ENCODE measurements at places on chromosomes 2 and 18. TPM values are rescaled to one million over a fixed set of nuclear protein-coding genes. Genes with fewer than 3 reads are reported as not detected.

- no peak for DNase-seq
Observed at GRCh38 chr2:122075381-122075780, 319.9 kb downstream of the TSN start.

GRCh38 chr2:36453652-36454051 is 98.1 kb downstream of the CRIM1 start:
- DNase-seq, result no peak

DNA sequence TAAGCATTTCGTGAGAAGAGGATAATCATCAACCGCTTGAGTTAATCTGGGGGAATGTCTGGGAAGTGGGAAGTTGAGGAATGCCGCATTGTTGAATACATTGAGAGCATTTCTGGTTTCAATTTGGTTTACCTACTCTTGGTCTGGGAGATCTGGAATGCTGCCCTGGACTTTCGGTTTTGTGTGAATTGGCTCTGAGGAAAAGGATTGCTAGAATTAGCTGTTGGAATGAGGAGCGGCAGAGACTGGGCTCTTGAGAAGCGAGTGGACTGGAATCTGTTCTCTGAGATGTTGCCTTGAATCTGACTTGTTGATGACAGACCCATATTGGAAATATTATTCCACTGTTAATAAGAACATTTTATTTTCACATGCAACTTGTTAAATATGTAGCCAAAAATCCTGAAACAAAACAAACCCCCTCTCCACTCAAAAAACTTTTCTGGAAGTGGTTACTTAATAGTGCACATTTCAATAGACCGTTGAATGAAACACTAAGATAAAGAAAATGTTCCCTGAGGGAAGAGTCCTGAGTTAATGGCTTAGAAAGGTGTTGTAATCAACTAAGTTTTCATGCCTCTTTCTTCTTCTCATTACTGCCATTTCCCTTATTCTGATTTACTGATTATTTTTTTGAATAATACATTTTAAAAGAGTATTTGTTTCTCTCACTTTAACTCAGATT is 50.8 kb downstream of the PTPRM start:
- DNase-seq, result no peak

GRCh38 chr2:88233216-88233615 is 63.1 kb downstream of the THNSL2 start:
- DNase-seq, result no peak

DNA sequence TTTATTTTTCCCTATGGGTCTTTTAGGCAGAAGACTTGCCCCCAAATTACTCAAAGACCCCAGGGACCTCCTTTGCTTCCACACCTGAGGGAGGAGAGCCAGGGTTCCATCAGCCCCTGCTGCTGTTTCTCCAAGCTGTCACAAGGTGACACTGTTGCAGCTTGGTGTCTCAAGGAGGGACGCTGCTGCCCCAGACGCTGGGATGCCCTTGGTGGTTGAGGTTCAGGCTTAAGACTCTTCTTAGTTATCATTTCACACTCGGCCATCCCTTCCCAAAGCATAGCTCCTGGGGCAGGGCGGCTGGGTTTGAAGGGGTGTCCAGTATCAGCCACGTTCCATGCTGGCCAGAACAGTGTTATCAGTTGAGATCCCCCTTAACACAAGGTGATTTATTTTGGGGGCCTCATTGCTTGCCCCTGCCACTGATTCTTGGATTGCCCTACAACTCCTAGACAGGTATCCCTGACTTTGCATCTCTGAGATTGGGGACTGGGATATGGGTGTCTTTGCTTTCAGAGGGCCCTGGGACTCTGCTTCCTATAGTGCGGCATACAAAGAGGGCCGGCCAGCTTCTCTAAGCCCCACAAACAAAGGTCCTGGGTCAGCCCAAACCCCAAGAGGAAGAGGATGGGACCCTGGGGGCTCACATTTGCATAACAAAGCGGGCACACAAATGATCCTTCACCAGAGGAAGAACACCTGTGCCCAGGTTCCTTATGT is 22.7 kb downstream of the GPR55 start:
- peak; percentile 46 for DNase-seq

- DNase-seq, result no peak
Observed at GRCh38 chr2:152173831-152174230, 1.7 kb downstream of the STAM2 start.

DNA sequence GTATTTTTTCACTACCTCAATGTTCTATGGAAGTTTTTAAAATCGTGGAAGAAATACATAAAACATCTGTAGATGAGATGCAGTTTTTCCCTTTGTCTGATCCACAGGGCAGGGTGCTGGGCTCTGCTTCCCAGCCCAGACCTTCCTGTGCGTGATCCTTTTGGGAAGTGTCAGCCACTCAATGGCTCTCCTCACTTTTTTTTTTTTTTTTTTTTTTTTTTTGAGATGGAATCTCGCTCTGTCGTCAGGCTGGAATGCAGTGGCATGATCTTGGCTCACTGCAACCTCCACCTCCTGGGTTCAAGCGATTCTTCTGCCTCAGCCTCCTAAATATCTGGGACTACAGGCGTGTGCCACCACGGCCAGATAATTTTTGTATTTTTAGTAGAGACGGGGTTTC is 32.8 kb downstream of the SOWAHC start:
- no peak for DNase-seq

Gene RPIA
- polyA plus RNA-seq, result 0.88 TPM

Gene ACMSD
- polyA plus RNA-seq, result 69.9 TPM

Data from liver (tissue), 10 donors.